Bronchial epithelial cell (primary cell): ENCODE measurements at places on chromosomes 4 and X. TPM values are rescaled to one million over a fixed set of nuclear protein-coding genes. Genes with fewer than 3 reads are reported as not detected.

DNA sequence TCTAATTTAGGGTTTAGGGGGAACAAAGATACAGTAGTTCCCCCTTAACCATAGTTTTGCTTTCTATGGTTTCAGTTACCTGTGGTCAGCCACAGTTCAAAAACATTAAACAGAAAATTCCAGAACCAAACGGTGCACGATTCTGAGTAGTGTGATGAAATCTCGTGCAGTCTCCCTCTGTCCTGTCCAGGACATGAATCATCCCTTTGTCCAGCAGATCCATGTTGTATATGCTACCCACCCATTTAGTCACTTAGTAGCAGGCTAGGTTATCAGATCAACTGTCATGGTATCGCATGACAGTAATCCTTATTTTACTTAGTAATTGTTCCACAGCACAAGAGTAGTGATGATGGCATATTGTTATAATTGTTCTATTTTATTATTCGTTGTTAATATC lies 556.1 kb downstream of the IL1RAPL1 start:
- no peak for DNase-seq

- DNase-seq: no peak
Observed at GRCh38 chrX:8244301-8244700, 73.2 kb upstream of the VCX2 start.

The SPATA4 gene
- under 0.01 and 0.13 TPM in 2 replicates for total RNA-seq

DNA sequence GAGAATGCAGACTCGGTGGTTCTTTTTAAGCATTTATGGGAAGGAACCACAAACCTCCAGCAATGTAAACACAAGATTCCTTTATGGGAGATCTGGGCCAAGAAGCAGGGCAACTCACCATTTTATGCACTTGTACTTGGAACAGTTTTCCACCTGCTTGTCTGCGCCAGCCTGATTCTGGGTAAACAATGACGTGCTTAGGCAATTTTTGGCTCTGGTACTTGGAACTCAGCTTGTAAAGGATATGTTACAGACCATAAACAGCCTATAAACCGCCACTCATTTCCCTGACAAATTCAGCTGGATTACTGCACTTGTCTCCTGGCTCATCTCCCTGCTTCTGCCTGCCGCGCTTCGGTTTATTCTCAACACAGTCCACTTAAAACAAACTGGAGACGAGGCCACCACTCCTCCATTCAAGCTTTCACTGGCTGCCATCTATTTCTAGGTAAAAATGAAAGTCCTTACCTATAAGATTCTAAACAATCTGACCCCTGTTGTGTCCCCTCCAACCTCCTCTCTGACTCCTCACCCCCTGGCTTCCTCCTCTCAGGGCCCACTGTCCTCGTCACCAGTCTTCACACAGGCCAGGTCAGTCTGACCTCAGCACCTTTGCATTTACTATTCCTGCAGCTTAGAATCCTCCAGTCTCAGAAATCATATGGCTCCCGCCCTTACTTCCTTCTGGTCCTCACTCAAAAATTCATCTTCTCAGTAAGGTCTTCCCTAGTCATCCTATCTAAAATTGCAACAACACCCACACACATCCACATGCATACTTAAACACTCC lies 205.9 kb upstream of the GALNT7 start:
- peak; percentile 52 for DNase-seq

The IL1RAPL1 gene
- not detected in 2 replicates for total RNA-seq

DNA sequence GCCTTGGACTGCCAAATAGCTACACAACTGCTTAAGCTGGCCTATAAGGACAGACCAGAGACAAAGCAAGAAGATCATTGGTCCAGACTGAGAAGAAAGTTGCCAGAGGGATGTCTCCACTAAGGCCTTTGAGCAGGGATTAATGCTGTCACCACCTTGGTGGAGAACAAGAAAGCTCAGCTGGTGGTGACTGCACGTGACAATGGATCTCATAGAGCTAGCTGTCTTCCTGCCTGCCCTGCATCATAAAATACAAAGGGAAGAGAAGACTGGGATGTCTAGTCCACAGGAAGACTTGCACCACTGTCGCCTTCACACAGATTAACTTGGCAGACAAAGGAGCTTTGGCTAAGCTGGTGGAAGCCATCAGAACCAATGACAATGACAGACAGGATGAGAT lies 40.5 kb upstream of the FAM120C start:
- no peak for DNase-seq

The TRIM75 gene
- total RNA-seq: not detected in 2 replicates

GRCh38 chr4:110012917-110013316 lies 100.2 kb downstream of the EGF start:
- DNase-seq: no peak

GRCh38 chr4:92969650-92970379 lies 666.0 kb downstream of the GRID2 start:
- peak; percentile 98 for DNase-seq
